Metanephros (tissue), 2 donors: ENCODE measurements at places on chromosomes 3 and 15. TPM values are rescaled to one million over a fixed set of nuclear protein-coding genes. Genes with fewer than 3 reads are reported as not detected.

Gene RBP2
- not detected for total RNA-seq

Gene THBS1
- 309 TPM for total RNA-seq

Gene ANKRD34C
- 0.12 TPM for total RNA-seq

Gene MYRIP
- total RNA-seq, result 2.2 TPM

Gene SPTBN5
- 1.4 TPM for total RNA-seq

Gene RASGRF1
- 0.35 TPM for total RNA-seq

Gene CCR9
- 0.18 TPM for total RNA-seq

Gene WDR49
- total RNA-seq, result 3.7 TPM

Gene IL12A
- 2.5 TPM for total RNA-seq

Gene FEZF2
- total RNA-seq, result not detected

Gene HRH1
- total RNA-seq, result 4.3 TPM

Gene ACP3
- 79.9 TPM for total RNA-seq

Gene EPHB3
- 45.3 TPM for total RNA-seq
